CD8-positive, alpha-beta memory T cell (primary cell): ENCODE measurements at places on chromosomes 1 and 21. TPM values are rescaled to one million over a fixed set of nuclear protein-coding genes. Genes with fewer than 3 reads are reported as not detected.
A peak's percentile ranks its signal among the peaks of the same experiment; 100 is the strongest.

- no peak for DNase-seq
These were observed 79.6 kb upstream of the CTTNBP2NL start for GRCh38 chr1:112316254-112316913.

DNA sequence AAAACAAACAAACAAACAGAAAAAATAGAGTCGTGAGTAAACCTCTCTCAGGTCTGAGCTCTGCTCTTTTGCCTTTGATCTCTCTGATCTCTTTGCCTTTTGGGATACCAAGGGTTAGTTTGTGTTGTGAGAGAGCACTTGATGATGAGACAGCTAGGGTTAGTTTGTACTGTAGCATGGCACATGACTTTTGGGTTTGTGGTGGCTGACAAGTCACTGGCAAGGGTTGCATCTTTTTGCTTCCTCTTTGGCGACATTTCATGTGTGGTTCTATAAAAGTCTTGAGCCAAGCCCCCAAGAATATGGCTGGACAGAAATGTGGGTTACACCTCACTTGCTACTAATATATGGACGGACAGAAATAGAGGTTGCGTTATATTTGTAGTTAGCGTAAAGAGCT lies 60.5 kb downstream of the TESK2 start:
- DNase-seq: no peak

- DNase-seq: no peak
These were observed 9.5 kb downstream of the RNU1-2 start for GRCh38 chr1:16905110-16905867.

- peak; percentile 69 for DNase-seq
These were observed 145.0 kb downstream of the DHRS3 start for GRCh38 chr1:12472798-12473551.

DNA sequence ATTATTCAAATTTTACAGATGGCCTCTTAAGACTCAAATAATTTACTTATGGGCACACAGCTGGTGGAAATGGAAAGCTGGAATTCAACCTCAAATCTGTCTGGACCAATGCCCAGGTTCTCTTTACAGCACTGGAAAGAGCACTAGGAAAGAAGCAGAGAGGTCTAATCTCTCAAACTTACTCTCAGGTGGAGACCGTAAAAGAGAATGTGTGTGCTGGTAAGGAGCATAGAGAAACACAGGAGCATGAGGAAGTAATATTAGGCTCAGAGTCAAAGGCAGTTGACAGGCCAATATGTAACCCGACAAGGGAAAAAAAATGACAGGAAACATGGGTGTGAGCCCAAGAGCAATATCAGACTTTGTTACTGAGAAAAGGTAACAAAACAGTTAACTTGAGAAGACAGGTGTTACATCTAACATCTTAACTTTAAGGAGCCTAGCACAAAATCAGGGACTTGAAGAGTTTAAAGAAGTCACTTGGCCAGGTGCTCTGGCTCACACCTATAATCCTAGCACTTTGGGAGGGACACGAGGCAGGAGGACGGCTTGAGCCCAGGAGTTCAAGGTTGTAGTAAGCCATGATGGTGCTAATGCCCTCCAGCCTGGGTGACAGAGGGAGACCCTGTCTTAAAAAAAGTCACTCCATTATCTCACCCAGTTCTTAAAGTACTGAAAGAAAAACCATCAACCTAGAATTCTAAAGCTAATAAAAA lies 20.7 kb downstream of the PPP1R15B start:
- DNase-seq: no peak

- DNase-seq: no peak
These were observed 4.9 kb downstream of the C1orf198 start for GRCh38 chr1:230863449-230863848.

DNA sequence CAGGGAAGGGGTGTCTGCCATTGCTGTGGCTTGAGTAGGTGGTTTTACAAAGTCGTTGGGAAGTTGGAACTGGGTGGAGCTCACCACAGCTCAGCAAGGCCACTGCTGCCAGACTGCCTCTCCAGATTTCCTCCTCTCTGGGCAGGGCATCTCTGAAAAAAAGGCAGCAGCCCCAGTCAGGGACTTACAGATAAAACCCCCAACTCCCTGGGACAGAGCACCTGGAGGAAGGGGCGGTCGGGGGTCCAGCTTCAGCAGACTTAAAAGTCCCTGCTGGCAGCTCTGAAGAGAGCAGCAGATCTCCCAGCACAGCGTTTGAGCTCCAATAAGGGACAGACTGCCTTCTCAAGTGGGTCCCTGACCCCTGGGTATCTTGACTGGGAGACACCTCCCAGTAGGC lies 124.2 kb downstream of the LHX8 start:
- no peak for DNase-seq

GRCh38 chr1:39892601-39893595 lies 8.8 kb downstream of the MYCL start:
- no peak for DNase-seq

- DNase-seq: no peak
These were observed 7.5 kb upstream of the RAB29 start for GRCh38 chr1:205782627-205783432.

DNA sequence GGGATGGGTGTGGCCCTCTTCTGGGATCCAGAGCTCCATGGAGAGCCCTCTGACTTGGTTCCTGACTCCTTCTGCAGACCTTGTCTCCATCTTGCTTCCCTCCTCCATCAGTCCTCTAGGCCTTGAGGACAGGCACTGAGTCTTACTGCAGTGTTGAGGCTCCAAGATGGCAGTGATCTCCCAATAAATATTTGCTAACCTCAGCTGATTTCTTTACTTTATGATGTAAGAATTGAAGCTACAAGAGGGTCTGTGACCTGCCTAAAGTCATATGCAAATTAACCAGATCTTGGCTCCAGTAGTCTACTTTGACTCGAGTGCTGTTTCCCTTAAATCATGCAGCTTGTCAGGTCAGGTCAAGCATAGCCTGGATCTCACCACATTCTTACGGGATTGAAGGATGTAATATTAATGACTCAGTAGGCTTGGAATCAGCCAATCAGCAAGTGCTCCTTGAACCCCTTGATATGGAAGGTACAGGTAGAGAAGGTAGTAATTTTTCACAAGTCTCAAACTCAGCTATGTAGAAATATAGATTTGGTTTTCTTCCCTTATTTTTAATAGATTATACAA lies 93.0 kb downstream of the CLIC6 start:
- no peak for DNase-seq

GRCh38 chr1:103859721-103860120 lies 110.0 kb downstream of the AMY1C start:
- no peak for DNase-seq

- peak; percentile 34 for DNase-seq
These were observed 124.3 kb downstream of the VAV3 start for GRCh38 chr1:107840725-107841124.

- DNase-seq: peak; percentile 71
These were observed 123.9 kb upstream of the VAMP3 start for GRCh38 chr1:7646981-7647901.

- DNase-seq: no peak
These were observed 11.2 kb upstream of the HMGB4 start for GRCh38 chr1:33852711-33853110.

DNA sequence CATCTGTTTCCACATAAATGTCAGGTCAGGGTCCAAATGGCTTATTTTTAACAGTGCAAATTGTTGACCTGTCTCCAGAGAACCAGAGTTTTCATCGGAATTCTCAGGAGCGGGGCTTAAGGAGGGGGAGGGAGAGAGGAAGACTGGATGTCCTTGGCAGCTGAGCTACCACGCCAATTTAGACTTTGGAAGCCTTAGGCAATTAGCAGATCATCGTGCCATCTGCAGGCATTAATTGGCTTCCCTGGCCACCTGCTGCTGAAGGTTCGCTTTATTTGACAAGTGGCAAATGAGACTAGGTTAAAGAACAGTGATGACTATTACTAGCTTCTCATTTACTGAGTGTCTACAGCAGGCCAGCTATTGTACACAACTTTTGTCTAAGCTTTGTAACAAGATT lies 43.7 kb downstream of the HLX start:
- no peak for DNase-seq

- DNase-seq: no peak
These were observed 11.1 kb upstream of the PAXBP1 start for GRCh38 chr21:32782698-32783097.

DNA sequence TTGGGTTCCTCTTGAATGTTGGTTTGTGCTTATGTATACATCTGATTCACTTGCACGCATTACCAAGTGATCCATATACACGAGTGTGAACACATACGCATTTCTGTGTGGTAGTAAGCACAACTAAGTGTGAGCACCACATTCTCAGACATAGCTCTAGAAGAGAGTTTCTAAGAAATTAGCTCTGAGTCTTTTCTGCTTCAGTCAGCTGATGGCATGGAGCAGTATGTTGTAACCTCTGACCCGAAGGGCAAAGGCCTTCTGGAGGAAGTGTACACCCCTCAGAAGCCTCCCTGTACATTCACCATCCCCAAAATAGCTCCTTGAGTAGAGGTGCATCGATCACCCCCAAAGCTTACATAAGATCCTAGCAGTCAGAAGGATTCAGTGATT lies 183.7 kb downstream of the KIF26B start:
- DNase-seq: no peak

GRCh38 chr1:113247355-113247754 lies 143.0 kb upstream of the MAGI3 start:
- no peak for DNase-seq

DNA sequence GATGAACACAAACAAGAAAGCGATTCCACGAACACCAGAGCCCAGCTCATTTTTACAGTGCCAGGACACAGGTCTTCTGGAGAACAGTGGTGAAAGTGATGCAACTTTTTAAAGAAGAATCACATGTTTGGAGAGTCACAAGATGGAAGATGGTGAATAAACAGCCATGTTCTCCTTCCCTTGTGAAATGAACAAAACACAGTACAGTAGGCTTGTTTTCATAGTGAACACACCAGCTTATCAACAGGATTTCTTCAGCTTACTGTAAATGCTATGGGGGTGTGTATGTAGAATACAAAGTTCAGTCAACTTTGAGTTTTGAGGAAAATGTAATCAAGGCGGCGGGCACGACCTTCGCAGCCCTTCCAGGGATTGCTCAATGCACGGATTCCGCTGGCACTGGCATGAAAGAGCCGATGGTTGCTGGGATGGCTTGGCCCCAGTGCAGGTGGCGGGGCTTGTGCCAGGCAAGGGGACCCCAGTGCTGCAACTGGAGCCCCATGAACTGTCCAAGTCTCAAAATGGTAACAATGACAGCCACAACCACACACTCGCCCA lies 9.7 kb downstream of the TMPRSS3 start:
- DNase-seq: no peak

GRCh38 chr1:38444311-38444710 lies 397.7 kb upstream of the POU3F1 start:
- DNase-seq: no peak

DNA sequence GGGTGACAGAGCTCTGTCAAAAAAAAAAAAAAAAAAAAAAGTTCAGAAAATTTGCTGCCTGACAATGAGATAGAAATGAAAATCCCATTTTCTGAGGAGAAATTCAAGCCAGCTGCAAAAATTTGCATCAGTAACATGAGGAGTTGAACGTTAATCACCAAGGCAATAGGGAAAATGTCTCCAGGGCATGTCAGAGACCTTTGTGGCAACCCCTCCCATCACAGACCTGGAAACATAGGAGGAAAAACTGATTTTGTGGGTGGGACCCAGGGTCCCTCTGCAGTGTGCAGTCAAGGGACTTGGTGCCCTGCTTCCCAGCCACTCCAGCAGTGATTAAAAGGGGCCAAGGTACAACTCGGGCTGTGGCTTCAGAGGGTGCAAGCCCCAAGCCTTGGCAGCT lies 615.4 kb downstream of the RWDD3 start:
- DNase-seq: no peak

DNA sequence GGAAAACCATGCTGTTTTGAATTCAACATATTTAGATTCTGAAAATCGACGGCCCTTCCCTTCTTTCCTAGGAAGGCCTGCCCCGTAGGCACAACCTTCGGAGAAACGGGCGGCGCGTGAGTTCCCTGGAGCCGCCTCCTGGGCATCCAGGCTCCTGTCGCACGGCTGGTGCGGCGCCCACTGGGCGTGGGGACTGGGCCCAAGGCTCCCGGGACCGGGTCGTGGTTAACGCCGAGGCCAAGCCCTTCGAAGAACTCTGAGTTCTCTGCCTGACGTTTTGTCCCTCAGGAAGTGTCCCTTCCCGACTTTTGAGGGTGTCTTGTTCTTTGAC lies 19.2 kb upstream of the TBX15 start:
- no peak for DNase-seq

GRCh38 chr1:76770979-76771378 lies 96.3 kb upstream of the ST6GALNAC5 start:
- no peak for DNase-seq

DNA sequence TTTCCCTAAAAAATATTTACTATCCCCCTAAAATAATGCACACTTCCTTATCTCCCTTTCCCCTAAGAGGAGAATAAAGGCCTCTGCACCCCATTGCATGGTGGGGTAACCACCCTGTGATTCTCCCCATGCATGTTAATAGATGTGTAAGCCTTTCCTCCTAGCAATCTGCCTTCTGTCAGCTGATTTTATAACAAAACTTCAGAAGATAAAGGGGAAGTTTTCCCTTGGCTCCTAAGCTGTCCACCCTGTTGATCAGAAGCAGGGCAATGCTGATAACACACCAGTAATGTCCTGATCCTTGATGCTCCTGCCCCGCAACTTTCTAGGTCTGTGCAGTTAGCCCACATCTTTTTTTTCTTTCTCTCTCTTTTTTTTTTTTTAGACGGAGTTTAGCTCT lies 11.4 kb upstream of the RNF187 start:
- no peak for DNase-seq

GRCh38 chr1:1955621-1956094 lies 36.6 kb upstream of the TMEM52 start:
- no peak for DNase-seq

- no peak for DNase-seq
These were observed 10.1 kb downstream of the C1orf174 start for GRCh38 chr1:3889936-3890335.

- DNase-seq: no peak
These were observed 56.7 kb downstream of the RIPK4 start for GRCh38 chr21:41709965-41710822.

- no peak for DNase-seq
These were observed at the start of gene OR2T1 for GRCh38 chr1:248402748-248403147. OR2T1 (plus strand) TSS chr1:248403048; CDS start chr1:248406148, 3,100 bp downstream.

DNA sequence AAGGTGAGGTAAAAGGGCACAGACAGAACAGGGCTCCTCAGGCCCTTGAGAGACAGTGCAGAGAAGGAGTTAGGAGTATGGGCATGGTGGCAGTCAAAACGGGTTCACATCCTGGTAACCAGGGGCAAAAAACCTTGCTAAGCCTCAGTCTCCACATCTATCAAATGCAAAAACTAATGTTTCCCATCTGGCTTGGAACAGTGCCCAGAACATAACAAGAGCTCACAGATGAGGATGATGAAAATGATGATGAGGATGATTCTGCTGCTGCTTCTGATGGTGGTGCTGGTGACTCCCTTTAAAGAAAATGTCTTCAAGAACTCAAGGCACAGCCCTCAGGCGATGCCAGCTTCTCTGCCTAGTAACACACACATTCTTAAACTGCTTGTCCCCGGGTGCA lies 24.1 kb downstream of the HHIPL2 start:
- DNase-seq: no peak

SIK1 gene
- polyA plus RNA-seq: 0.62 TPM

IBA57 gene
- polyA plus RNA-seq: 5.4 TPM

TRABD2B gene
- not detected for polyA plus RNA-seq

NTMT2 gene
- not detected for polyA plus RNA-seq

FBXO2 gene
- polyA plus RNA-seq: 4.6 TPM

GSTM2 gene
- 2.6 TPM for polyA plus RNA-seq

SIM2 gene
- 0.07 TPM for polyA plus RNA-seq

CD160 gene
- polyA plus RNA-seq: 31.6 TPM

LCE2A gene
- not detected for polyA plus RNA-seq

TUFT1 gene
- polyA plus RNA-seq: 1.8 TPM

FCAMR gene
- not detected for polyA plus RNA-seq

CD58 gene
- 49.1 TPM for polyA plus RNA-seq

GRIK1 gene
- not detected for polyA plus RNA-seq

FABP3 gene
- not detected for polyA plus RNA-seq

RGS8 gene
- polyA plus RNA-seq: not detected

CBR3 gene
- polyA plus RNA-seq: 2.3 TPM
